Neural crest cell (in vitro differentiated cells): ENCODE measurements at places on chromosomes 6 and 20.

- no peak for DNase-seq
Measured at GRCh38 chr6:21596949-21597682, 3.6 kb downstream of the SOX4 start.

GRCh38 chr6:17497535-17498095, 102.5 kb upstream of the FAM8A1 start:
- no peak for DNase-seq

- no peak for DNase-seq
Measured at GRCh38 chr6:138527411-138528088, 28.3 kb upstream of the NHSL1 start.

- DNase-seq: no peak
Measured at GRCh38 chr20:25397096-25397495, 6.5 kb upstream of the ABHD12 start.

GRCh38 chr6:43172104-43173007, 1.3 kb downstream of the SRF start:
- peak; percentile 33 for DNase-seq

- no peak for DNase-seq
Measured at GRCh38 chr20:11970243-11970836, 52.6 kb downstream of the BTBD3 start.

DNA sequence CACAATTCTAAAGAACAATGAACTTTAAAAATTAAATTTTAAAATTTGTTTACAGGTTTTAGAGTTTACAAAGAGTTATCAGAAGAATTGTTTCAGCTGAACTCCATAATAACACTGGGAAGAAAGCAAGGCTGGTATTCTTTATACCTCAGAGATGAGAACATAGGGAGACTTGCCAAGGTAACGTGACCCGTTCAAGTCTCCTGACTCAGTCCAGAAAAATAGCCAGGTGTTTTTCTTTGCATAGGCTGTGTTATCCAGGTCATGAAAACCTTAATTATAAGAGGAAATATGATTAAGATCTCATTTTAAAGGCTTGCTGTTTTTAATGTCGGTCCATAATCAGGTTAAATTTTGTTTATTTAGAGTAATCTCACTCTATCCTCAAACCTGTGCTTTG, 8.5 kb upstream of the C6orf141 start:
- DNase-seq: no peak

DNA sequence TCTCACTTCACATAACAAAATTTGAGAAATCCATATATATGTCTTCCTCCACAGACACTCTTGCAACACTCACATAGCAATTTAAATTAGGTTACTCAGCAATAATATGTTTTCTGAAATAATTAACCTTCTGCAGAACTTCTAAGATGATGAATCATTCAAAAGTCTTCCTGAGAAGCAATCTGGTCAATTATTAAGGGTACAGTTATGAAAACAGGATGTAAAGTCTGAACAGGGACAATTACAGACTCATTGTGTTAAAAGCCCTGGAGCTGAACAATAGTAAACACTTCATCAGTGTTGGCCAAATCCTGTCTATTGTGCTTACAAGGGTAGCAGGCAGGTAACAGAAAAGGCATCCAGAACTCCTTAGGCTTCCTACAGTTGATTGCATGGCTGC, 75.4 kb downstream of the FILIP1 start:
- no peak for DNase-seq
